ENCODE measurements at places on chromosomes 13 and 19. TPM values are rescaled to one million over a fixed set of nuclear protein-coding genes. Genes with fewer than 3 reads are reported as not detected.
A peak's percentile ranks its signal among the peaks of the same experiment; 100 is the strongest.

C19orf33 gene
- total RNA-seq = not detected

MCEMP1 gene
- not detected for total RNA-seq

DNA sequence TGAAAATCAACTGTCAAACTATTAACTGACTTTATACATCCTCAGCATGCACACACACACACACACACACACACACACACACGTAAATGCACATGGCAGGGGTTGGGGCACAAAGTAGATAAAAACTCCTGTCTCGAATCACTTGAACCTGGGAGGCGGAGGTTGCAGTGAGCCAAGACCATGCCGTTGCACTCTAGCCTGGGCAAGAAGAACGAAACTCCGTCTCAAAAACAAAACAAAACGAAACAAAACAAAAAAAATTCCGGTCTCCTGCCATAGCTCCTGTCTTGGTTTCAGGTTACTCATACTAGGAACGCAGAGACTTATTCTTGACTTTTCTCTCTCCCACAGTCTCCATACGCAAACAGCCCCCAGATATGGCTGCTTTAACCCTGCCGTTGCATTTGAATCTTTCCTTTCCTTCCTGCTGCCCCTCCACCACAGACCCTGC lies 148.9 kb downstream of the SHISA2 start:
- DNase-seq = peak; percentile 60
- H3K4me1 ChIP-seq = peaks cover 21% of the 10 kb centered on the region
- H3K27me3 ChIP-seq = peaks cover 21% of the 10 kb centered on the region
- no peak overlapping the region for H3K4me3 ChIP-seq
- peaks cover 4% of the 10 kb centered on the region for H3K36me3 ChIP-seq
- H3K27ac ChIP-seq = no peak overlapping the region

- no peaks in the 10 kb centered on the region for H3K4me1 ChIP-seq
- H3K27ac ChIP-seq = no peak overlapping the region
- DNase-seq = no peak
- no peaks in the 10 kb centered on the region for H3K27me3 ChIP-seq
Measured at GRCh38 chr19:5261156-5261890, 79.3 kb downstream of the PTPRS start.

DNA sequence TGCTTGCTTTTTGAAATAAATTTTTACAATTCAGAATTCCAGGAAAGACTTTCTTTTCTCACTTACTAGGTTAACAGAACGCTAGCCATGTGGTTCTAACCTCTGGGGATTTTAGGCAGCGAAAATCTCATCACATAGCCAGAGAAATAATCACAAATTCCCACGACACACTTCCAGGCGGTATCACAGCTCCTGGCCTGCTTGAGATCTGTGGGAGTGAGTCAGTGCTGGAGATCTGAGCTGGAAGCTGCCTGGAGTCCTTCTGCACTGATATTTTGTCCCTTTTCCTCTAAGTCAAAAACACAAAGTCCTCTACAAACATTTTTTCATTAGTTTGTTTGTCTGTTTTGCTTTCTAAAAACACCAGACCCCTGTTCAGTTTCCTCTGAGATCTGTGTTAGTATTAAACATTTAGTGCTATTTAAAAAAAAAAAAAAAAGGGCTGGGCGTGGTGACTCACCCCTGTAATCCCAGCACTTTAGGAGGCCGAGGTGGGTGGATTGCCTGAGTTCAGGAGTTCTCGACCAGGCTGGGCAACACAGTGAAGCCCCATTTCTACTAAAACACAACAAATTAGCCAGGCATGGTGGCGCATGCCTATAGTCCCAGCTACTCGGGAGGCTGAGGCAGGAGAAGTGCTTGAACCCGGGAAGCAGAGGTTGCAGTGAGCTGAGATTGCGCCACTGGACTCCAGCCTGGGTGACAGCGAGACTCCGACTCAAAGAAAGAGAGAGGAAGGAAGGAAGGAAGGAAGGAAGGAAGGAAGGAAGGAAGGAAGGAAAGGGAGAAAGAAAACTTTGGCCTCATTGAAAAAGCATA lies 12.2 kb upstream of the UBE2L5 start:
- H3K27ac ChIP-seq = no peak overlapping the region
- no peak for DNase-seq
- peaks cover 21% of the 10 kb centered on the region for H3K4me1 ChIP-seq
- H3K4me3 ChIP-seq = no peak overlapping the region
- H3K27me3 ChIP-seq = peaks cover 4% of the 10 kb centered on the region

DNA sequence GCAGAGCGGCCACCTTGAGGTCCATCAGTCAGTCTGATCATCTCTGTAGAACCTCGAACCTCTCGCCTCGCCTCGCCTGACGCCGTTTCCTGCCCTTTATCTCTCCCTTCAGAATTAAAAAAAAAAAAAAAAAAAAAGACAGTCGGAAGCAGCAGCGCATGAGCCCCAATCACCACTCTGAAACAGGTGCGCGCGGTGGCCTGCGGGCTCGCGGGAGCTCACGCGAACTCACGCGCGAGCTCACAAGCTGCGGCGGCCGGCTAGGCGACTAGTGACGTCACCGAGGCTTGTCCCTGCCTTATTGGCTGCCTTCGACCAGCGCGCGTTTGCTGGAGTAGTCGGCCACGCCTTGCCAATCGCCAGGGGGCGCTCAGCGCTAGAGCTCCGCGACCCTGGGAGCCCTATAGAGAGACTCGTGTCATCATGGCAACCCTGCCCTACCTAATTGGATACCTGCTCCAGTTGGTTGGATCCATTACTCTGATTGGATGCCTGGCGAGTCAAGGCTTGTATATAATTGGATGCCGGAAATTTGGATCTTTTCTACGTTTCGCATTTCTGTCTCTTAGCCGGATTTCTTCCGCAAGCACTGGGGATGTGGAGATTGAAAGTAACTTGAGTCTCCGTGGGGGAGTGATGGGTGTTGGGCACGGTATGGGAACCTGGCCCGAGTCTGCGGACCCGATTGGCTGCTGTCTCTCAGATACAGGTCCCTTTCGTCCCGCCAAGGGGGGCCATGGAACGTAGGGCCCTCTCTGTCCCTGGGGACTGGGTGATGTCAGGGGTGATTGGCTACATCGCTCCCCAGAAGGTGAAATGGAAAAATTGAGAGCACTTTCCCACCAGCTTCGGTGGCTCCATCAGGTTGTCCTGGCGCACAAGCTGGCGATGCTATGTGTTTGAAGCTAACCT lies 31.6 kb downstream of the SYT3 start:
- DNase-seq = peak; percentile 88
- H3K27me3 ChIP-seq = peaks cover 11% of the 10 kb centered on the region
- H3K4me3 ChIP-seq = no peak overlapping the region
- H3K27ac ChIP-seq = no peak overlapping the region

TMC4 gene
- total RNA-seq = 0.89 TPM

CEACAM4 gene
- not detected for total RNA-seq

SIPA1L3 gene
- 21.6 TPM for total RNA-seq

C19orf53 gene
- total RNA-seq = 94.0 TPM

FAM83E gene
- total RNA-seq = 2.8 TPM

FGF9 gene
- total RNA-seq = 0.99 TPM

- peaks cover 8% of the 10 kb centered on the region for H3K27me3 ChIP-seq
- no peak for DNase-seq
- no peak overlapping the region for H3K4me3 ChIP-seq
- H3K27ac ChIP-seq = no peak overlapping the region
Measured at GRCh38 chr19:9945319-9945966, 9.1 kb upstream of the OLFM2 start.

GRCh38 chr13:25939961-25940687 lies 111.7 kb downstream of the SHISA2 start:
- no peak overlapping the region for H3K27ac ChIP-seq
- H3K4me1 ChIP-seq = no peaks in the 10 kb centered on the region

DNA sequence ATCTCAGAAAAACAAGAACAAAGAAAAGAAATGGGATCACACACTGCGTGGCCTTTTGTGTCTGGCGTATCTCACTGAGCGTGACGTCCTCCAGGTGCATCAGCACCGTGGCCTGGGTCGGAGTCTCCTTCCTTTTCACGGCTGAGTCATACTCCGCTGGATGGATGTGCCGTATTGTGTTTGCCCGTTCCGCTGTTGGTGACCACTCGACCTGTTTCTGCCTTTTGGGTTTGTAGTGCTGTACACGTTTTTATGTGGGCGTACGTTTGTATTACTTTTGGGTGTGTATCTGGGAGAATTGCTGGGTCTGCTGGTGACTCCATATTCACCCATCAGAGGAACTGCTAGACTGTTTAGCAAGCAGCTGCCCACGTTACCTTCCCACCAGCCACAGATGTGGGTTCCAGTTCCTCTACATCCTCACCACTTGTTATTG lies 11.4 kb downstream of the ARID3A start:
- peaks cover 14% of the 10 kb centered on the region for H3K36me3 ChIP-seq
- H3K4me3 ChIP-seq = no peak overlapping the region
- peak; percentile 84 for DNase-seq
- no peaks in the 10 kb centered on the region for H3K27me3 ChIP-seq
- peak overlapping the region; percentile 58 for H3K27ac ChIP-seq

HCST gene
- 184 TPM for total RNA-seq

DNA sequence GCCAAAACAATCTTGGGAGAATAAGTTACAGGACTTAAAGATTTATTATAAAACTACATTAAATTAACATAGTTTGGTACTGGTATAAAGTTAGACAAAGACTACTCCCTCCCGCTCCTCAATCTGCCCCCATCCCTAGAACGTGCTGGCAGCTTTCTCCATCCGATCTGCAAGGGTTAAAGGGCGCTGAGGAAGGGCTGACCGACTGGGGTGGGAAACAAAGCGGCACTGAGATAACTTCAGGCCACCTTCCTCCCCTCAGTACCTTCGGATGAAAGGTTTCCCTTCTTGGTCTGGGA lies 790 bp upstream of the SUGT1 start:
- peaks cover 21% of the 10 kb centered on the region for H3K36me3 ChIP-seq
- no peaks in the 10 kb centered on the region for H3K27me3 ChIP-seq
- peaks cover 7% of the 10 kb centered on the region for H3K4me1 ChIP-seq
- H3K27ac ChIP-seq = no peak overlapping the region
- no peak overlapping the region for H3K4me3 ChIP-seq

IZUMO1 gene
- total RNA-seq = not detected

- no peak overlapping the region for H3K27ac ChIP-seq
- H3K27me3 ChIP-seq = no peaks in the 10 kb centered on the region
- no peaks in the 10 kb centered on the region for H3K4me1 ChIP-seq
- H3K4me3 ChIP-seq = no peak overlapping the region
- no peaks in the 10 kb centered on the region for H3K36me3 ChIP-seq
Measured at GRCh38 chr19:44653977-44654774, 10.5 kb downstream of the PVR start.

- H3K27me3 ChIP-seq = no peaks in the 10 kb centered on the region
- H3K4me1 ChIP-seq = no peaks in the 10 kb centered on the region
- H3K27ac ChIP-seq = no peak overlapping the region
- no peak for DNase-seq
Measured at GRCh38 chr13:30191491-30192100, 115.8 kb downstream of the KATNAL1 start.

EPS8L1 gene
- 4.5 TPM for total RNA-seq

GRCh38 chr19:40417643-40417981 lies 4.4 kb upstream of the PRX start:
- H3K27ac ChIP-seq = peak overlapping the region; percentile 73
- no peak overlapping the region for H3K4me3 ChIP-seq
- no peaks in the 10 kb centered on the region for H3K27me3 ChIP-seq
- peaks cover 5% of the 10 kb centered on the region for H3K36me3 ChIP-seq
- H3K4me1 ChIP-seq = peaks cover 41% of the 10 kb centered on the region

- no peaks in the 10 kb centered on the region for H3K27me3 ChIP-seq
- no peak overlapping the region for H3K27ac ChIP-seq
- no peaks in the 10 kb centered on the region for H3K4me1 ChIP-seq
- no peak overlapping the region for H3K4me3 ChIP-seq
Measured at GRCh38 chr13:104798486-104798885, 1732.3 kb upstream of the SLC10A2 start.

DNA sequence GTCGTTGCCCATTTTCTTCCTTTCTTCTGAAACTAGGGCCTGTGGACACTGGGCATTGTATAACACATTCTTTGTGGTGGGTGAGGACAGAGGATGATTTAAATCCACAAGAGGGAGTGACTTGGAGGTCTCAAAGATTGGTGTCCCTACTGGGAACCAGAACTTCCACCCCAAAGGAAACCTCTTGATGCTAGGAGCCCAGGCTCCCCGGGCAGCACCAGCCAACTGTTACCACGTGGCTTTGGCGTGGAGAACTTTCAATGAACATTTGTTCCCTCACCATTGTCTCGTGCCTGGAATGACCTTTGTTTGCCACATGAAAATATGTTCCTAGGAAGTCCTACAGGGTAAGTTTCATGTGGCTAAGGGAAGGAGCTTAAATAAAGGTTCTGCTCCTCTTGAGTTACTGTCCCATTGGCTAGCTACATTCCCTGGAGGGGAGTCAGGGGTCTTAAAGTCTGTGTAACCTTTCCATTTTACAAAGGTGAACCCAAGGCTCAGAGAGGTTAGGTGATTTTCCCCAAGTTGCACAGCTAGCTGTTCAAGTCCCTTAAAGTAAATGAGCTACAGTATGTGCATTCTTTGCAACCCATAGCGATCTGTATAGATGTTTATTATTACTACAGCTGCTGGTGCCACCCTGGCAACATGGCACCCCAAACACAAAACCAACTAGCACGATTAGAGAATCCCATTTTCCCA lies 5.0 kb upstream of the CDX2 start:
- H3K27ac ChIP-seq = no peak overlapping the region
- no peak overlapping the region for H3K4me3 ChIP-seq
- H3K27me3 ChIP-seq = peaks cover 91% of the 10 kb centered on the region
- H3K4me1 ChIP-seq = peaks cover 18% of the 10 kb centered on the region
- no peaks in the 10 kb centered on the region for H3K36me3 ChIP-seq

TLE6 gene
- 3.2 TPM for total RNA-seq

SIGLEC5 gene
- not detected for total RNA-seq

UFM1 gene
- total RNA-seq = 29.6 TPM

OR7A5 gene
- total RNA-seq = not detected

- H3K27ac ChIP-seq = no peak overlapping the region
- DNase-seq = peak; percentile 51
- no peaks in the 10 kb centered on the region for H3K36me3 ChIP-seq
- no peak overlapping the region for H3K4me3 ChIP-seq
- peaks cover 7% of the 10 kb centered on the region for H3K27me3 ChIP-seq
Measured at GRCh38 chr19:56076498-56076897, 44.6 kb downstream of the ZNF787 start.

GRCh38 chr19:19566306-19566705 lies 28.2 kb downstream of the CILP2 start:
- H3K36me3 ChIP-seq = peaks cover 55% of the 10 kb centered on the region
- no peaks in the 10 kb centered on the region for H3K27me3 ChIP-seq
- no peak overlapping the region for H3K27ac ChIP-seq
- no peak overlapping the region for H3K4me3 ChIP-seq

DNA sequence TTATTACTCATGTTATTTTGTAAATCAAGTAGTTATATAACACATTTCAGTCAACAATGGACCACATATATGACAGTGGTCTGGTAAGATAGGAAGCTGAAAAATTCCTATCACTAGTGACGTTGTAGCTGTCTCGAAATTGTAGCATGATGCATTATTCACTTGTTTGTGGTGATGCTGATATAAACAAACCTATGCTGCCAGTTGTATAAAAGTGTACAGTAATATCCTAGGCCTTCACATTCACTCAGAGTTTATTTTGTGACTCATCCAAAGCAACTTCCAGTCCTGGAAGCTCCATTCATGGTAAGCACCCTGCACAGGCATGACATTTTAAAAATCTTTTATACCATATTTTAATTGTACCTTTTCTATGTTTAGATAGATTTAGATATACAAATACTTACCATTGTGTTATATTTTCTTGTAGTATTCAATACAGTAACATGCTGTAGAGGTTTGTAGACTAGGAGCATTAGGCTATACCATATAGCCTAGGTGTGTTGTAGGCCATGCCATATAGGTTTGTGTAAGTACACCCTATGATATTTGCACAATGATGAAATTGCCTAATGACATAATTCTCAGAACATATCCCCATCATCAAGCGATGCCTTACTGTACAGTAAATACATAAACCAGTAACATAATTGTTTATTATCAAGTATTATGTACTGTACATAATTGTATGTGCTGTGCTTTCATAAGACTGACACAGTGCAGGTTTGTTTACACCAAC lies 49.3 kb downstream of the IFT88 start:
- no peak for DNase-seq
- no peaks in the 10 kb centered on the region for H3K4me1 ChIP-seq
- H3K27ac ChIP-seq = no peak overlapping the region
- H3K27me3 ChIP-seq = no peaks in the 10 kb centered on the region
- no peaks in the 10 kb centered on the region for H3K36me3 ChIP-seq
